Left ventricle myocardium inferior (tissue), 1 donor: ENCODE measurements at places on chromosomes 5 and 9. TPM values are rescaled to one million over a fixed set of nuclear protein-coding genes. Genes with fewer than 3 reads are reported as not detected.

CCDC171 gene
- total RNA-seq: 1.8 TPM

SPATA31D4 gene
- total RNA-seq: not detected

CENPK gene
- total RNA-seq: 0.38 TPM

PLPPR1 gene
- not detected for total RNA-seq

CDH6 gene
- 2.8 TPM for total RNA-seq

FOXD4L6 gene
- total RNA-seq: not detected

HACD4 gene
- 0.71 TPM for total RNA-seq

TUSC1 gene
- total RNA-seq: 9.2 TPM
